Fibroblast of skin of right quadriceps (primary cell): ENCODE measurements at places on chromosomes 1 and 21.

GRCh38 chr1:209844695-209845407 is 17.1 kb downstream of the UTP25 start:
- DNase-seq, result no peak

- DNase-seq, result no peak
Observed at GRCh38 chr1:11194407-11195176, 5.4 kb downstream of the ANGPTL7 start.

GRCh38 chr21:37372951-37373350 is 6.4 kb downstream of the DYRK1A start:
- no peak for DNase-seq

- no peak for DNase-seq
Observed at GRCh38 chr1:22578732-22579361, 15.6 kb downstream of the EPHA8 start.

DNA sequence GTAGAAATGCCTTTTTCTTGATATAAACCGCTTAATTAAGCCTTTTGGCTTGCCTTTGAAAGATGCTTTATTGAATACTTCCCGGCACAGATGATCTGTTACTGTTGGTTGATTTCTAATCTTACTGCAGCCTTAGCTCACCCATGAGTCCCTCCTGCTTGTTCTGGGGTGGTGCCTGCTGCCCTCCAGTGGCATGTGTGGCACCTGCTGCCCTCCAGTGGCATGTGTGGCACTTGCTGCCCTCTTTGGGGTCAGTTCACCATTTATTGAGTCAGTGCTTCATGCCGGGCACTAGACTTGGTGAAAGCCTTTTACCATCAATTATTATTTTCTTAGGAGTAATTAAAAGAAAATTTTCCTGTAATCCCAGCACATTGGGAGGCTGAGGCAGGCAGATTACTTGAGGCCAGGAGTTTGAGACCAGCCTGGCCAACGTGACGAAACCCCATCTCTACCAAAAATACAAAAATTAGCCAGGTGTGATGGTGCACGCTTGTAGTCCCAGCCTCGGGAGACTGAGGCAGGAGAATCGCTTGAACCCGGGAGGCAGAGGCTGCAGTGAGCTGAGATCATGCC is 54.3 kb downstream of the ADARB1 start:
- DNase-seq, result peak; percentile 66
